Stimulated activated CD4-positive, alpha-beta T cell treated with anti-CD3 and anti-CD28 coated beads, Interleukin-1b, Interleukin-23, amount 100 ng/mL, for 4 hours (primary cell): ENCODE measurements at places on chromosomes 2 and 18.

DNA sequence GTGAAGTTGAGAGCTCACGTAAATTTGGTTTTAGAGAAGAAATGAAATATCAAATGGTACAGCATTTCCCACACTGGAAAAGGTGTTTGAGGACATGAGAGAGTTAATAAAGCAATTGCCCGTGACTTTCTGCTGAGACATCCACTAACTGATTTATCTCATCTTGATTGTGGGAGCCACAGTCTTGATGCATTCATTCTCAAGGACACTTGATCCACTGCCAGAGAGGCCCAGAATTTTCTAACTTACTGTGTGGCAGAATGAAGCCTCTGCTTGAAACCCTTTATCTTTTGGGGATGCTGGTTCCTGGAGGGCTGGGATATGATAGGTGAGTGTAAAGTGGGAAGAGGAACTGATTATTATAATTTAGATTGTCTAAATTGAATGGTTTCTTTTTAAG lies at the start of gene CPO:
Gene CPO, plus strand, starts transcription at position 179 of the 400 bp plus-strand sequence. Its CDS starts 82 bp downstream, at position 261.
- DNase-seq: no peak

DNA sequence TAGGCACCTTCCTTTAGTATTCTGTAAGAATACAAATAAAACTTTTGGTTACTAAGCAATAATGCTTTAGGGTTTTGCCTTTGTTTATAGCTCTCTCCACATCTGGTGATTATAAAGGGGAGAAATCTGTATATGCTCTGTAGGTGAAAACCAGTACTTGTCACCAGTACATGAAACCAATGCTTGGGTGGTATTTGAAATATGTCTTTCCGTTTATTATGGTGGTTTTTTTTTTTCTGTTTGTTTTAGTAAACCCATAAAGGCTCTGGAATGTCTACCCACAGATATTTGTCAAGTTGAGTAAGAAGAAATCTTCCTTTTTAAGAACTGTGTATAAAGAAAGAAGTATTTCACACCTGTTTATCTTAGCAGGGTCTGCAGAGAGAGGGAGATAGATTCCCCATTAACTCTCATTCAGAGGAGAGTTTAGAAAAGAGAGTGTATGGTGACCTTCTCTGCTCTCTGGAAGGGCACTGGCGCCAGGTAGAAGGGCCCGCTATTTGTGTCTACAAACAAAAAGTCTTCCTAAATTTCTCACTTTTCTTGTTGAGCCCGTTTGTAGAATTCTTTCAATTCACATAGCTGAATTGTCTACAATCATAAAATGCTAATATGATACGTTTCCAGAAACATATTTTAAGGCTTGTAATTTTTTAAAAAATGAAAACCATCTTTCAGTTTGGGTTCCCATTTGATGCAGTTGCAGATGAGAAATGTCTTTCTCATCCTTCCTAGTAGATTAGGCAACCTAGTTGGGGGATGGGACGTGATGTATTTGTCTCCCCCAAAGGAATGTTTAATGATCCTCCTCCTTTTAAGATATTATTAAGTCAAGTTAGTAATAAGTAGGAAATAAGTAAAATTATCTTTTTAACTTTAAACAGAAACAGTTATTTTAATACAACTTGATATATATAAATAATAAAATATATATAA lies 33.9 kb downstream of the MAP3K20 start:
- DNase-seq: no peak

GRCh38 chr2:44364604-44365003 lies 2.9 kb downstream of the CAMKMT start:
- DNase-seq: no peak

- DNase-seq: no peak
Measured at GRCh38 chr2:241062389-241063092, 39.5 kb downstream of the MTERF4 start.

DNA sequence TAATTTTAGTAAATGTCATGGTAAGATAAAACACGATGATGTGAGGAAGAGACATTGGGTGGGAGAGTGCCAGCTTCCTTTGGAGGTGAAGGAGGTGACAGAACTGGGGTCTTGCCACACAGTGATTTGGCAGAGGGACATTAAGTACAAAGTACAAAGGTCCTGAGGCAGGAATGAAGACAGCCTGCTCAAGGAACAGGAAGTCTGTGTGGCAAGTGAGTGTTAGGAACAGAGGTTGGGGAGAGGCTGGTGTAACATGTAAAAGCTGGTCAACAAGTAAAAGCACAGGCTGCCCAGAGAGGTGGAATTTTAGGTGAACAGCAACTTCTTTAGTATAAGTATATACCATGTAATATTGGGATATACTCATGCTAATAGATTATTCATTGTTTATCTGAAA lies 73.1 kb downstream of the INPP5D start:
- DNase-seq: no peak

- DNase-seq: no peak
Measured at GRCh38 chr2:9397201-9397600, 26.1 kb downstream of the ITGB1BP1 start.

DNA sequence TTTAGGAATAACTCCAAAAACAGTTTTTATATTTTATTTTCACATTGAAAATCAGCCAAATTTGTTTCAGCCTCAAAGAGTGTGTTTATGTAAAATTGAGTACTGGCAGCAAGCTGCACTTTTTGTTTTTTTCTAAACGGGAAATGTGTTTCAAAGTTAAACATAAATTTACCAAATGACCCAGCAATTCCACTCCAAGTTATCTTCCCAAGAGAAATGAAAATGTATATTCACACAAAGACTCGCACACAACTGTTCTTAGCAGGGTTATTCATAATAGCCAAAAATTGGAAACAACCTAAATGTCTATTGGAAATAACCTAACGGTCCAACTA lies 9.3 kb downstream of the ALPK2 start:
- no peak for DNase-seq
